ENCODE measurements at places on chromosomes 12 and 14. TPM values are rescaled to one million over a fixed set of nuclear protein-coding genes. Genes with fewer than 3 reads are reported as not detected.

The IFNG-AS1 gene
- total RNA-seq, result 5.2 TPM

The ERBB3 gene
- 8.1 TPM for total RNA-seq

The RBM23 gene
- total RNA-seq, result 91.7 TPM

The CHFR gene
- total RNA-seq, result 93.6 TPM

The NKX2-8 gene
- total RNA-seq, result not detected

The NFATC4 gene
- total RNA-seq, result not detected

The FOXN4 gene
- not detected for total RNA-seq

The MYL6B gene
- total RNA-seq, result 46.6 TPM

The MYRFL gene
- total RNA-seq, result not detected

The CD63 gene
- 150 TPM for total RNA-seq

The TAS2R7 gene
- total RNA-seq, result not detected

The SYNE2 gene
- total RNA-seq, result 233 TPM

The LRRIQ1 gene
- total RNA-seq, result not detected

The KLRC4 gene
- total RNA-seq, result 38.4 TPM

The CKAP4 gene
- total RNA-seq, result 3.9 TPM
